ENCODE measurements at places on chromosomes 2 and 18.

GRCh38 chr2:239303711-239304532 lies 96.9 kb downstream of the HDAC4 start:
- no peak for DNase-seq

DNA sequence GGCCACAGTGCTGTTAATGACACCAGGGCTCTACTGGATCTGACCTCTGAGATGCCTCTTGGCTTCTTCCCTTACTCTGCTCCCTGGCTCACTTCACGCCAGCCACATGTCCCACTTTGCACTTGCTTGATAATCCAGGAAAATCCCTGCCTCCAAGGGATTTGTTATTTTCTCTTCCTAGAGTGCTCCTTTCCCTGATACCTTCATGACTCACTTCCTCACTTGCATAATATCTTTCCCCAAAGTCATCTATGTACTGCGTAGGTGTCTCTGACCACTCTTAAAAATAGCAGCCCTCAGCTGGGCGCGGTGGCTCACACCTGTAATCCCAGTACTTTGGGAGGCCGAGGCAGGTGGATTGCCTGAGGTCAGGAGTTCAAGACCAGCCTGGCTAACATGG lies 572.3 kb downstream of the PLCL1 start:
- DNase-seq = peak; percentile 2

DNA sequence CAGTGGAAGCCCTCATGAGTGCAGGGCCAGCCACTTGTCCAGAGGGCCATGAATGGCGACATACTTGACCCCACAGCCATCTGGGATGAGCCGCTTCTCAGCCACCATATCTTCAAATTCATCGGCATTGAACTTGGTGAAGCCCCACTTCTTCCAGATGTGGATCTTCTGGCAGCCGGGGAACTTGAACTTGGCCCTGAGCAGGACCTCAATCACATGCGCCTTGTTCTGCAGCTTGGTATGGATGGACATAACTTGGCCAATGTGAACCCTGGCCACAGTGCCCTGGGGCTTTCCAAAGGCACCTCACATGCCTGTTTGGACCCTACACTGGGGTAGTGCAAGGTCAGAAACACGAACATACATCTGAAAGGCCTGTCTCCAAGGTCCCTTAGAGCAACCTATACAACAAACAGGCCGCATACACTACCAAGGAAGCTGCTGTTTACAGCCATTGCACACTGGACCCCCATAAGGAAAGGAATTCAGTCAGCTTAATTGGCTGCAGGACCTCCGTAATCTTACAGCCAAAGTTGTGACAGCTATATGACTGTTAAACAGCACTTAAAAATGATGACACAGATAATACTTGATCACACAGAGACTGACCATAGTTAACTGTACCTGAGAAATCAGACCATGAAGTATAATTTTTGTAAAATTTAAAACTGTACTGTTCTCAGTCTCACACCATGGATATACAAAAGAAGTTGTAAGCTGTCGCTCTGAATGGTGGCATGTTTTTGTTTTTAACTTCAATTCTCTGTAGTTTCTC lies 53.8 kb downstream of the USP34 start:
- no peak for DNase-seq

DNA sequence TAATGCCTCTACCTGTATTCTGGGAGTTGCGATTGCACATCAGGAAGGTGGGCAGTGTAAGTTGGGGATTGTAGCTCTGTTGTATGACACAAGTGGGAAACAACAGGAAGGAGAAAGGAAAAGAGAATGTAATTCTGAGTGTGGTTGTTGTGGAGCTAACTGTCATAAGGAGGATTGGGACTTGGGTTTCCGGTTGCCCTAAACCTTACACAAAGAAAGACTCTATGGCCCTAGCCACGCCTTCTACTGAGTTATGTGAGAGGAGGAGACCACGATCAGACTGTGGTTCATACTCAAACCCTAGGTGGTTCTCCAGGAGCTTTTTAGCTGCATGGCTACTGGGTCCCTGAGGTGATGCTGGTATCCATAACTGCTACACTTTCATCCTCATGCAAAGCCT lies 86.5 kb downstream of the TANC1 start:
- DNase-seq = no peak

- DNase-seq = no peak
Observed at GRCh38 chr18:8365528-8365927, 243.7 kb upstream of the RAB12 start.

- DNase-seq = no peak
Observed at GRCh38 chr2:72921088-72921851, 4.0 kb downstream of the EMX1 start.

DNA sequence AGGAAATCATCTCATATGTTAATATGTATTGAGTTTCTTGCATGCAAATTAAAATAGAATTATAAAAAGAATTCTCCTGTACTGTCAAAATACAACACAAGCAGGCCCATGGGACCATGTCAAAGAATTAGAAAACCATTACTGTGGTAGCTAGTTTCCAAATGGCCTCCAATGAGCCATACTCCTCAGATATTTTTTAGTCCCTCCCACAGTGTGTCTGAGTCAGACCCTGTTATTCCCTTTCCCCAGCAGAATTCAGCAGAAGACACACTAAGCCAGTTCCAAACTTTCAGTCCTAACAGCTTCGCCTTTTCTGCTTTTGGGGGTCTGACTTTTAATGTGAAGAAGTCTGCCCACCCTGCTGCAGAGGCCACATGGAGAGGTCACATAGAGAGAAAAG lies 86.7 kb downstream of the FIGN start:
- DNase-seq = peak; percentile 27

DNA sequence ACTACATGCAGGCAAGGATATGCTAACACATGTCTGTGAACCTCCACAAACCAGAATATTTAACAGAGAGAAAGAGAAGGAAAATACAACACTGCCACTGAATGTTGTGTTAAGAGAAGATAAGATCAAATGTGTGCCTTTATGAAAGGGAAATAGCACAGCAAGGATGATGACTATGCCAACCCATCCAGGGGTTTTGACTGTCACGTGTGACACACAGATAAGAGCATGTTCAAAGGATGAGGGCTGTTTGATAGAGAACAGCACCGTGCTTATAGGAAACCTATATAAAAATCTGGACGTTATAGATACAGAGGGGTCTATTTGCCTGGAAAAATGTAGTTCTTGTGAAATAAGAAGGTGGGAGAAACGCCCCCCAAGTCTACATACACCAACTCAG lies 911.8 kb downstream of the CPS1 start:
- DNase-seq = no peak

DNA sequence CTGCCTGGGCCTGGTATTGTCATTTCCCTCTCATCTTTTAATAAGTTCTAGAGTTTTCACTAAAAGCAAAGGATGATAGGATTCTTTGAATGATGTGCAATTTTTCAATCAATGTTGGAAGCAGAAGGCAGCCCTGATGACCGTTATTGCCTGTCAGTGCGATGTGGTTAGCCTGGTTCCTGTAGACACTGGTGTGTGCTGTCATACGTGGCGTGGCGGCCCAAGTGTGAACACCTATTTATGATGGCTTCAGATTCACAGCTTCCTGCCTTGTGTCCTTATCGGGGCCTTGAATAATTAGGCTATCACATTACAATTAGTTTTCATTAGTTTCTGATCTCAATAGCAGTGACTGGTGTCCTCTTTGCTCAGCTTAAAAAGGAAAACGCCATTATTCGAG lies 218.5 kb downstream of the TPGS2 start:
- DNase-seq = no peak

DNA sequence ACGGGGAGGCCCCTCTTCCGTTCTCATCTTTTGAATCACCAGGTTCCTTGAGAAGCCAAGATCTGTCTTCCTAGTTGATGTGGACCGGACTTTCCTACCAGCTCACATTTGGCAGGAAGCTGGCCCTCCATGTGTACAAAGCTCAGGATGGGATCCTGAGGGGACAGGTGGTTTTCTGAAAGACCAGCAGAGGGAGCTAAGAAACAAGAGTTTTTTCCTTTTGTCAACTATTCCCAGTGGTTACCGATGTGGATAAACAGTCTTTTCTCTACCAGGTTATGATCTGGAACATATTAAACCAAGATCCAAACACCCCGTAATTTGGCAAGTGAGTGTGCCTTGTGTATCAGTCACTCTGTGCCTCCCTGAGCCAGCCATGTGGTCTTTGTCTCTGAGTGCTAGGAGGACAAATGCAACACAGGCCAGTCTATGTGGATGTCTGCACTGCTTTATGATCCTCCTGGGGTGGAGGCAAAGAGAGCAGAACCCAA lies 25.1 kb upstream of the ARHGAP25 start:
- peak; percentile 67 for DNase-seq

DNA sequence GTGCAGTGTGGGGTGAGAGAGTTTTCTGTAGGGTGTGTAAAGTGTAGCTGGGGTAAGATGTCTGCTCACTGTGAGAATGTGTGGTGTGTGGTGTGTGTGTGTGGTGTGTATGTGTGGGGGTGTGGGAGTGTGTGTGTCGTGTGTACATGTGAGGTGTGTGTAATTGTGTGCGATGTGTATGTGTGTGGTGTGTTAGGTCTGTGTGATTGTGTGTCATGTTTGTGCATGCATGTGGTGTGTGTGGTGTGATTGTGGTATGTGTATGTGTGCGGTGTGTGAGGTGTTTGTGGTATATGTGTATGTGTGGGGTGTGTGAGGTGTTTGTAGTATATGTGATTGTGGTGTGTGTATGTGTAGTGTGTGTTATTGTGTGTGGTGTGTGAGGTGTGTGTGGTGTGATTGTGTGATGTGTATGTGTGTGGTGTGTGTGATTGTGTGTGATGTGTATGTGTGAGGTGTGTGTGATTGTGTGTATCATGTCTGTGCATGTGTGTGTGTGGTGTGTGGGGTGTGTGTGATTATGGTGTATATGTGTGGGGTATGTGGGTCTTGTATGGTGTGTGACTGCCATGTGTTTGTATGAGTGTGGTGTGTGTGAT lies 241.7 kb upstream of the HDAC4 start:
- DNase-seq = no peak

GRCh38 chr2:70964133-70964532 lies 14.3 kb upstream of the ANKRD53 start:
- no peak for DNase-seq

- no peak for DNase-seq
Observed at GRCh38 chr2:43055086-43055912, 171.1 kb downstream of the ZFP36L2 start.

DNA sequence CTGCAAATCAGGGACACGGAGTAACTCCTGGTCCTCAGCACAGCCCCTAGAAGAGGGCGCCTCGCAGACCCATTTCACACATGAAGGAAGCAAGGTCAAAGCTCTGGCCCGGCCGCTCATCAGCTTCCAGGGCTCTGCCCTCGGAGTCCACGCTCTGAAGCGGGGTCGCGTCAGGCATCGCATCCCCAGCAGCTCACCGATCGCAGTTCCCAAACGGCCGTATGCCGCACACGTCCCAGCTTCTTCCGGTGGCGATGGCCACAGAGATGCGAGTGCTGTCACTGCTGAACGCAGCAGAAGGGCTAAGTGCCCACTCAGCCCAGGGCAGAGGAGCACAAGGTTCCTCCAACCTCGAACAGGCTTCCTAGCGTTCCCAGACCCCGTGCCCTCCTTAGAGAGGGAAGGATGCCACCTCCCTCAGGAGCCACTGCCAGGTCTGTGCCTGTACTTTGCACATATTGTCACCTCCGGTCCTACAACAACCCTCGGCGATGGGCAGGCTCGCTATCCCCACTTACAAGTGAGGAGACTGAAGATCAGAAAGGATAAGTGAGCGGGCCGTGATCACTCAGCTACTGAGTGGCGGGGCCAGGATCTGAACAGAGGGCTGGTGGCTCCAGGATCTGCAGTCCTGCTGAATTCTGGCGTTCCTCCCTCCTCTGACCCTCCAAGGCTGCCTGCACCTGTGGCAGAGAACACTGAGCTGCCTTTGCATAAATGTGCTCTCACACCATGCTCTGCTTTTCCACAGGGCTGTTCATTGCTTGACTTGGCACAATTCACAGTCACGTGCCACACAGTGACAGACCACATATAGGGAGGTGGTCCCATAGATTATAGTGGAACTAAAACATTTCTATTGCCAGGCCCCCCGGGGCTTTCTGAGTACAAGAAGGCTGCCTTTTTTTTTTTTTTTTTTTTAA lies 71.4 kb downstream of the COPS8 start:
- DNase-seq = no peak

DNA sequence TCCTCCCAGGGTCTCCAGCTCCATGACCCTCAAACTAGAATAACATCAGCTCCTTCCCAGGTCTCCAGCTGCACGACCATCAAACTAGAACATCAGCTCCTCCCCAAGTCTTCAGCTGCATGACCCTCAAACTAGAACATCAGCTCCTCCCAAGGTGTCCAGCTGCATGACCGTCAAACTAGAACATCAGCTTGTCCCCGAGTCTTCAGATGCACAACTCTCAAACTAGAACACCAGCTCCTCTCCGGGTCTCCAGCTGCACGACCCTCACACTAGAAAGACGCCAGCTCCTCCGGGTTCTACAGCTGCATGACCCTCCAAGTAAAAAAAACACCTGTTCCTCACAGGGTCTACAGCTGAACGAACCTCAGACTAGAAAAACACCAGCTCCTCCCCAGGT lies 312.9 kb upstream of the TFPI start:
- no peak for DNase-seq

GRCh38 chr2:62320657-62321357 lies 124.9 kb downstream of the B3GNT2 start:
- DNase-seq = no peak

- DNase-seq = no peak
Observed at GRCh38 chr2:48597492-48597891, 20.2 kb upstream of the GTF2A1L start.

DNA sequence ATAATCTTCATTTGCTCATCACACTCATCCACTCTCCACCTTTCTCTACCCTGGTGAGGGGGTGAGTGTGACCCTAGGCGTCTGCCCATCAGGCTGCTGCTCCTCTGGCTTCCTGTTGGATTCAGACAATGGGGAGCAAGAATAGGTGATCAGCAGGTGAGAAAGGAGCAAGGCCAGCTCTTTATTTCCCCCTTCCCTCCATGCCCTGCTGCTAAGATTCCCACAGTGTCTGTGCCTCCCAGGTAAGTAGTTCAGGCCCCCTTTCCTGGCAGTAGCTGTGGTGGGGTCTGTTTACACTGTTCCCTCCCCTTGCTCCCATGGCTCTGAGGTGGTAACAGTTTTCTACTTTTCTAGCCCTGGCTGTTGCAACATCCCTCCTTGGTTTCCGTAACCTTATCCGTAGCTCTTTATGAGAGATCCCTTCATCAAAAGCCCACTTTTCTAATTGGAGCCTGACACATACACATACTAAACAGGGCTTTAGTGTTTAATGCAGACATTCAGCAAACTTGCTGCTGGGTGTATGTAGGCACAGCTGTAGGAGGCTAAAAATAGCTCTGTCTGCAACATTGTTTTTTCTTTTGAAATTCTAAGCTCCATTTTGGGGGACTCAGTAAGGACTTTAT lies 27.5 kb downstream of the MAP2 start:
- DNase-seq = no peak

- DNase-seq = no peak
Observed at GRCh38 chr18:64407606-64408005, 258.7 kb upstream of the LINC00305 start.

GRCh38 chr18:3059272-3059671 lies 46.3 kb upstream of the LPIN2 start:
- DNase-seq = no peak

- no peak for DNase-seq
Observed at GRCh38 chr18:9453283-9453682, 22.0 kb upstream of the RALBP1 start.

All from IMR-90 (cell line).